ENCODE measurements at places on chromosomes 3 and 15. TPM values are rescaled to one million over a fixed set of nuclear protein-coding genes. Genes with fewer than 3 reads are reported as not detected.

The IQCF5 gene
- not detected for total RNA-seq

The B3GNT5 gene
- total RNA-seq, result 1.3 TPM

DNA sequence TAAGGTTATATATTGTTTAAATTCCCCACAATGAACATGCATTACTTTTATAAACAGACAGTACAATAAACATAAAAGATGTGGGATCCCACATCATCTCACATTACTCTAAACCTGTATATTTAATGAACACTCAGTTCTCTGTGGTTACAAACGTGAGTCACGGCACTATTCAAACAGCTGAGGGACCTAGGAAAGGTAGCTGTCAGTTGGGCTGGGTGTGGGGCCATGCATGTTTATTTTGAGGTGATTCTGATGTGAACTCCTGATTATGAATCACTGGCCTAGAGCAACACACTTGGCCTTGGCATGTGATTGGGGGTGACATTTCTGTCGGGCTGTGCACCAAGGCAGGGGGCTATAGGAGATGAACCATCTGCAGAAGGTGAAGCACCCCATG is 147.6 kb upstream of the HACD2 start:
- no peak for DNase-seq

The SLC28A1 gene
- total RNA-seq, result not detected

GRCh38 chr3:190497811-190498210 is 16.1 kb upstream of the IL1RAP start:
- DNase-seq, result no peak

DNA sequence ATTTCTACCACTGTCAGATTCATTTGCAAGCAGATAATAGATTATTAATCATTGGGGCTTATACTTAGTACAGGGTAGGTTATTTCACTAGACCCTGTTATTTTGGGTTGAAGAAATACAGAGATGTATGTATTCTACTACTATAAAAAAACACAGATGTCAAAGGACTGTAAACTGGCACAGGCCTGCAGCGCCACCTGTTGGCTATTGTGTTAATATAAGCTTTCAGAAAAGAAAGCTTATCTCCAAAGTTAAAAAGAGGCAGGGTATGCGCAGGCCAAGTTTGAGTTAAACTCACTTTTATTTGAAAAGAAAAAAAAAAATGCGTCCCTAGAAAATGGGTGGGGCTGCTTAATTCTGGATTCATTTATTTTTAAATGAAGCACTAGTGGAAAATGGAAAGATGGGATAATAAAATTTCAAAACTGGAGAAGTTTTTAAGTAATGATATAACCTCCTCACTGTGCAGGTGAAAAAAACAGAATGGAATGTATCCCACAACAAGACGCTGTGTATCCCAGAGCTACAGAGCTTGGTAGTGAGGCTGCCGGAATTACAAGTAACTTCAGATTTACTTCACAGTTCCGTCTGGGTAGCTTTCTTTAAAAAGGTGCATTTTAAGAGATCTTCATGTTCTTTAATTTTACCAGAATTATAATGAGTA is 407.2 kb upstream of the TGFBR2 start:
- no peak for DNase-seq

Measured in GM12878 (cell line).